NCI-H345 (cell line): ENCODE measurements at places on chromosomes 1 and 21.

DNA sequence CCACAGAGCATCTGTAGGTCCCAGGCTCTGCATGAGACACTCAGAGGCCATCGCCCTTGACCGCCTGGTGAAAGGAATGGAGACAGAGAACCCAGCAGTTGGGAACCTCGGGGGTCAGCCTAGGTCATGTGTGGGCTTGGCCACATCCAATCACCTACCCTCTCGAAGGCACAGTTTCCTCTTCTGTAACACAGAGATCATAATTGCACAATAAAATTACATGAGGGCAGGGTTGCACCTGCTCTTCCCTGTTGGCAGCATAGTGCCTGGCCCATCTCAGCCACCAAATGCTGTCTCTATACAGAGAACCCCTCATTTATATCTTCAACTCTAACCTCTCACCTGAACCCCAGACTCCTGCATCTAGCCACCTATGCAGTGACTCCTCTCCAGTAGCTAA, 418.1 kb upstream of the VAMP3 start:
- DNase-seq = no peak

GRCh38 chr1:186183970-186184628, 191.0 kb downstream of the TPR start:
- DNase-seq = no peak

DNA sequence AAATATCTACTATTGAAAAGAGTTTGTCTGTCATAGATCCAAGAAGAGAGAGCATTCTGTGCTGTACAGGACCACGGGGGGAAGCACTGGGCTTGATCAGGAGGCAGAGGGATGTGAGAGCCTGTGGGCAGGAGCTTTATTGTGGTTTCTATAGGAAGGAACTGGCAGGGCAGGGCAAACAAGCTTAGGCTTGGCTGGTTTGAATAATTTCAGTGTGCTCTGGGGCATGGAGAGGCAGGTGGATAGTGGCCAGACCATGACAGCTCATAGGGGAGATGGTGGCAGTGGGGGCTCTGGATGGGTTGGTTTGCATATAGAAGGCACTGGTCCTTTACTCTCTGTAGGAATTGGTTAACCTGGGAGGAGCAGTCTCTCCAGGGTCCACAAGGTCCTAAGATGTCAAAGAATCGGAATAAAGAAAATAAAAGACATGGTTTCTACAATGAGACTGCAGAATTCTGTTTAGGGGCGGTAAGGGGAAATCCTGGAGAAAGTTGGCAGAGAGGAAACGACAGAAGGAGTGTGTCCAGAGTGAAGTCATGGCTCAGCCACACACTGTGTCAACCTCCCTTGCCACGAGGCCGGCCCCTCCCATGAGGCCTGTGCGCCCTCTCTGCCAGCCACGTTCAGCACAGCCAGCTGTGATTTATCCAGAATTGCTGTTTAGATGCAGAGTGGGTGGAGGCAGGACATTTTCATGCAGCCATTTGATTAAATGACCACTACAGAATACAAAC, 81.7 kb upstream of the PGBD5 start:
- no peak for DNase-seq

DNA sequence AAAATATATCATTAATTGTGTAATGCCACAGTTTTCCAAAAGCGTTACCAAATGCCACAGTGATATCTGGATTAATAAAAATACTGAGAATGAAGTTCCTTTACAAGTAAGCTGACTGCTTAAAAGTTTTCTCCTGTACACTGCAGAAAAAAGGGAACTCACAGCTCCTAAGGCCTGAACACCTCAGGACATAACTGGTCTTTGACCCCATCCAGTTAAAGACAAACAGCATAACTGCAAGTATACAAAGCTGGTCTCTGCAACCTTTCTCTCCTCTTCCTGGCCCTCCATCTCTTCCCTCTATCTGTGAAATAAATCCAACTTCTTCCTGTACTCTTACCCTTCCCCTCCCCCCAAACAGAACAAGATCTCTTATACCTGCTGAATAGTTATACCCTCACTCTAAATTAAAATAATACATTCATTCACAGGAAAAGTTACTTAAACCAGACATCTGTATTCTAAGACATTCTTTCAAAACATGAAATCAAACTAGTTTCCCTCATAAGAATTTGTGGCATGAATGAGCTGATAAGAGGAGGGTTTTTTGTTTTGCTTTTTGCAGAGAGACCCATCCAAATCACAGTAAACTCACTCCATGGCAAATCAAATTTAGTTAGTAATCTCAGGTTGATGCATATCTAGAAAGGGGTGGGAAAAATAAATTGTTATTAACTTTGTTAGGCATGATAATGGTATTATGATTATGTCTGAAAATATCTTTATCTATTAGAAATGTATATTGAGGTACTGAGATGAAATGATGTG, 2.9 kb downstream of the DIPK1A start:
- DNase-seq = no peak

DNA sequence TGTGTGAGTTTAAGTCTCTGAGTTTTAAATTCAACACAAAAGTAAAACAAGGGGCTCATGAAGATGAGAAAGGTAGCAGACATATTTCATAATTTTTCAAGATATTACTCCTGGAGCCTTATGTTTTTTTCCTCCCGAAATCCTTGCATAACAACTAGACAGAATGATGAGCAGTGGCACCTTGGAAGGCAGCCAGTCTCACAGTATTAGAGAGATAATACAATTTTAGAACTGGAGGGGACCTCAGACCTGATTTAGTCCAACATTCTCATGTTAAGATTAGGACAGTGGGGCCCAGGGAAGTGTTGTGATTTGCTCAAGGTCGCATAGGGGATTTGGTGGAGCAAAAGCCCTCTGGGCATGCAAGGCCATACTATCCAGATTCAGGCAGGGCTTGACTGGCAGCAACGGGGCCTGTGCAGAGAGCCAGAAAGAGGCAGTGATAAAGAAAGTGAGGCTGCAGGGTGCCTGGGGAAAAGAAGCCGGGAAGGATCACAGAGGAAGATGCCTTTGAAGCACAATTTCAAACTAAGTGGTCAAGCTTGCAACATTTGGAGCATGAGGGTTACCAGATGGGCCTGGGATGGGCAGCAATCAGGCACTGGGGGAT, 31.4 kb upstream of the BCL9 start:
- no peak for DNase-seq

DNA sequence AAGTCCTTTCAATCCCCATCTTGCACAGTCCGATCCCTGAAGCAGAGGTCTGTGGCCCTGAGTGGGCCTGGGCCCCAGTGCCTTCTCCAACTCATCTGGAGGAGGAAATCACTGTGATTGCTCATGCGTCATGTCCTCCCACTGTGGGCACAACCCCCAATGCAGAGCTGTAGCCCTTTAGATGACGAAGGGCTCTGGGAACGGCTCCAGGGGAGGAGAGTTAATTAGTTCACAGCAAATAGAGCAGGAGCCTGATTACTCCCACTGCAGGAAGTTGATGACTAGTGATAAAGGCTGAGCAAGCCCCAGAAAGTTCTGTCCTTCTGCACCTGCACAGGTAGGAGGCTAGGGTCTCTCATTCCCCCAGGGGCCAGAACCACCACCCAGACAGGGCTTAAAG, 111.5 kb downstream of the CCDC185 start:
- DNase-seq = no peak

DNA sequence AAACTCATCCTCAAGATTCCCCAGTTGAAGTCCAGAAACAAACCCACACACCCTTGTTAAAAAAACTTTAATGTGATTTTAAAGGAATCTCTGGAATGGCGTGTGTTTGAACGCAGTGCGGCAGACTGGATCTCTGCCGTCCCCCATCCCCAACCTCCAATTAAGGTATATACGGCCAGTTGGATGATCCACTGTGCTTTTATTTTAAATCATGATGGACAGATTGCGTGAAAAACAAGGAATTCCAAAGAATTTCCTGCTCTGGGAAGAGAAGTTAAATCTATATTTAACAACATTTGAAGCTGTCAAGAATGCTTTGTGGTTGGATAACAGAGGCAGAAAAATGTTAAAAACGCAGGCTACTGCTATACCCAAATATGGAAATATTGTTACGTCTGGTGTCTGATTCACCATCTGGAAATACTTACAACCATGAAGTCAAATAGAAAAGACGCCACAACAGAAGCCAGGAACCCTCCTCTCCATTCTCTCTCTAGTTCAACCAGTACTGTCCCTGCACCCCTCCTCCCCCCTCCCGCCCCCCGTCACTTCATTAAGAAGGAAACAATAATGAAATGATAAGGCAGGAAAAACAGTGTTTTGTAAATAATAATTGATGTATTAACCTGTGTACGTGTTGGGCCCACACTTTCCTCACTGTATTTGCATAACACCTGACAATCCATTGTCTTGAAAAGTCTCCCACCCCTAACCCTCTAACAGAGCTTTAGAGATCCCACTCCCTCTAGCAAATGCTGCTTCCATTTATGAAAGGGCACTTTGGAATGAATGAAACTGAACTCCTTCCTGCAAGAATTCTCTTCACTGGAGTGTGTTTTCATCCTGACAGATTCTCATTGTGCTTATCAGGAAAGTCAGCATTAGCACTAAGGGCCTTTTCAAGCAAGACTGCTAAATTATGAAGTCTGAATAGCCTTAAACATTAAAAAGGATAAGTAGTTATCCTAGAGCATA, 2.0 kb upstream of the CCN1 start:
- no peak for DNase-seq

DNA sequence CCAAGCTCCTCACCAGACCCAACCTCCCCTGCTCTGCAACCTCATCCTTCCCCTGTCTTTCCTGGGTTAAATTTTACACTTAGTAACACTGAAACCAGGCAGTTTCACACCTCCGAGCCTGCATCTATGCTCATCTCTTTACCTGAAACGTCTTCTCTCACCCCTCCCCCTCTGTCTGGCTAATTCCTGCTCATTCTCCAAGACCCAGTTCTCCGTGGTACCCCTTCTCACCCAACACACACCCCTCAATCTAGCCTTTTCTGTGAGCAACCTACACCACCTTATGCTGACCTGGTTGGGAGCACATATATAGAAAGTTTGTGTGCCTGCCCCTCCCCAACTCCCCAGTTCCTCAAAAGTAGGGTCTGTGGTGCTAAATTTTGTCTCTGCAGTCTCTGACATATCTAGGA, 3.7 kb upstream of the KIAA1614 start:
- no peak for DNase-seq

DNA sequence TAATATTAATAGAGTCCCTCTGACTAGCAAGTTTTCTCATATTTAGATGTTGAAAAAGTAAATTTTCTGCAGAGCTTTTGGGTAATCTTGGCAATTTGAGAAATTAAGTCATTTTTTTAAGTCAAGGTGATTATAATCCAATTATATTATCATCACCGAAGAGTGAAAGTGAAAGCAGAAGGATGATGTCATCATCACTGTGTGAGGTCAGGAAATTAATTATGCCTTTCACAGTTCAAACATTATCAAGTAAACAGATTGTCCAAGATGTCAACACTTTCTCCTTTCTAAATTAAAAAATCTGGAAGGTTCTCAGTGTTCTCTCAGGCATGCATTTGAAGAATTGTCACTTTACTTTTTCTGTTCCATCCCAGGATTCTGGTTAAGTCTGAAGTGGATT, 296.0 kb downstream of the TBX15 start:
- no peak for DNase-seq

DNA sequence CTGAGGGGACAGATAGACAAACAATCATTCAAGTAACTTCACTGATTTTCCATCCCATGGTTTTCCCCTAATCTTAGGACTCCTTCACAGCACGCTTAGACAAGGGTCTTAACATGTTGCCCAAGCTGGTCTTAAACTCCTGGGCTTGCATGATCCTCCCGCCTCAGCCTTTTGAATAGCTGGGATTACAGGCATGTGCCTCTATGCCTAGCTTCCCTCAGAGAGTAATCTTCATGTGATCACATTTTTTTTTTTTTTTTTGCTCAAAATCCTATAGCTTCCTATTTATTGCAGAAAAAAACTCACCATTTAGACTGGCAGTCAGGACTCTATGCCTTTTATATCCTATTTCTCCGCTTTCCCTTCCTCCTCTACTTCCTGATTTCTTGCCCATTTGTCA, 90.4 kb upstream of the DPH5 start:
- DNase-seq = no peak

DNA sequence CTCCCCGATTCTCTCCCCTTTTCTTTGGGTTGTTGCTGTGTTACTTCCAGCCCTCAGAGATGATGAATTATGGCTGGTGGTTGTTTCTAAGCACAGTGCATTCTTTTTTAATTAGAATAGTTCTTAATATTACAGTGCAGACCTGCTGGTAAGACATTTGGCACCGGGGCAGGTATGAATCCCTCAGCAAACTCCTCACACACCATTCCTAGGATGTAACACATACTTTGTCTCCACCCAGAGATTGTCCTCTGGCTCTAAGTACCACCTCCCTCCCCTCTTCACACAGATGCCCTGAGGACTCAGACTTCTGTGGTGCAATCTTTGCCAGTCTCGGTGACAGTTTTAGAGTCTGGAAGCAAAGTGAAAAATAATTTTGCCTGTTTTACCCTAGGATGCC, 143.1 kb downstream of the HLX start:
- DNase-seq = no peak

DNA sequence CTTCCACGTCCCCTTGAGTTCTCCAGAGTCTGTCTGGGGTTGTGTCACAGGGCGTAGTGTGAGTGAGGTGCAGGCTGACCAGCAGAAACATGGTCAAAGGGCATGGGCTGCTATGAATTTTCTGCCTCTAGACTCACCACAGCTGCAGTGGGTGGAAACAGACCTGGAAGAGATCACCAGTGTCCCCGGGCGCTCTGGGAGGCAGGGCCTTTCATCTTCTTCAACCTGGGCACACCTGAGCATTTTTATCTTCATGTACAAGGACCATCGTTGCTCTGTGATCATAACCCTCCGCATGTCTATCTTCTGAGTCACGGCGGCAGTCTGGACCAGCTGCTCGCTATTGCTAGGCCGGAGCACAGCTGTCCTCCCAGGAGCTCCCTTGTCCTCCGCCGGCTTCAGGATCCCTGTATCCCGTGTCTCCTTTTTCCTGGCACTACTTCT, 29.6 kb downstream of the DEGS1 start:
- no peak for DNase-seq

GRCh38 chr21:15250384-15250783, 185.6 kb upstream of the NRIP1 start:
- DNase-seq = no peak

DNA sequence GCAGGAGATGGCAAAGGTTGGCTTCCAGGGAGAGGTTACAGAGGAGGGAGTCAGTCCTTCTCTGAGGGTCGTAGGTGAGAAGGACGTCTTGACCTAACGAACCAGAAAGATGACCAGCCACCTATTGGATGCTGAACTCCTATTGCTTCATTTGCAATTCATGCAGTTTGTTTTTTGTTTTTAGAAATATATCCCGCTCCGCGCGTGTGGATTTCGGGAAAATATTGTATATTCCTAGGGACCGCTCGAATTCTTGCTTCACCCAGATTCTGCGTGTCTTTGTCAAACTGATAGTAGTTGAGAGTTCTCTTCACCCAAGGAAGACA, 564 bp downstream of the DISP1 start:
- no peak for DNase-seq

- no peak for DNase-seq
Measured at GRCh38 chr1:4058122-4058521, 158.1 kb upstream of the C1orf174 start.

GRCh38 chr21:23083242-23083641, 2085.0 kb downstream of the NCAM2 start:
- no peak for DNase-seq
